ENCODE measurements at places on chromosomes 3 and 15. TPM values are rescaled to one million over a fixed set of nuclear protein-coding genes. Genes with fewer than 3 reads are reported as not detected.

Gene TBC1D2B
- 42.0 TPM for total RNA-seq

Gene CPA3
- total RNA-seq: not detected

Gene TRIM42
- total RNA-seq: not detected

Gene LRRC58
- 34.4 TPM for total RNA-seq

Gene ZXDC
- 20.0 TPM for total RNA-seq

Gene AGBL1
- not detected for total RNA-seq

Gene FANCD2
- total RNA-seq: 6.1 TPM

Gene PLA2G4E
- not detected for total RNA-seq

Gene PPP2R3A
- total RNA-seq: 21.0 TPM

Gene GRAMD2A
- not detected for total RNA-seq

Gene ERICH6
- not detected for total RNA-seq

Gene SPINK8
- not detected for total RNA-seq

Gene GASK1A
- total RNA-seq: 0.63 TPM

Gene CAND2
- total RNA-seq: 0.43 TPM

Gene CHRD
- total RNA-seq: 0.22 TPM

Gene PLSCR2
- not detected for total RNA-seq

Gene GPR62
- total RNA-seq: not detected

Gene MORC1
- not detected for total RNA-seq

Measured in GM23248 (cell line).